ENCODE measurements at places on chromosomes 11 and 22.
A peak's percentile ranks its signal among the peaks of the same experiment; 100 is the strongest.

- no peak for DNase-seq
These were observed 5.3 kb downstream of the PHOX2A start for GRCh38 chr11:72238492-72239312.

DNA sequence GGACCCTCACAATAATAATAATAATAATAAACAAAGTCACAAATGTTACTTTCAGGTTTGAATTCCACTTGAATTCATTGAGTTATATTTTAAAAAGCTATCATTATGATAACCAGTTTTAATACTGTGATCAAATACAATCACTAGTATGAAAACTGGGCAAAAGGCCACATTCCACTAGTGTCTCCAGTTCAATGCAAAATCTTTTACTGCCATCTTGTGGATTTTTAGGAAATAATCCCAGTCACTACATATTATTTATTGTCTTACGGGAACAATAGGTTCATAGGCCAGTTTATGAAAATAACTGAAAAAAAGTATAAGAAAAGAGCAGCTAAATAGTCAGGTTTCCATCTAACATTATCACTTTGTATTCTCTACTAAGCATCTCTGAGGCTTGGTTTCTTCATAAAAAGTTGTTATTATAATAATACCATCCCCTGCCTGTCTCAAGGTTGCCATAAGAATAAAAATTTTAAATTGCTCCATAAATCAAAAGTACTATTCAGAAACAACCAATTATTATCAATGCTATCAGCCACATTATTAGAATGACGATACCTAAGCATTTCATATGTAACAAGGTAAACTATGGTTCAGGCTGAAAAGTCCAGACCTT is 533.9 kb upstream of the CCDC90B start:
- peak; percentile 9 for DNase-seq

DNA sequence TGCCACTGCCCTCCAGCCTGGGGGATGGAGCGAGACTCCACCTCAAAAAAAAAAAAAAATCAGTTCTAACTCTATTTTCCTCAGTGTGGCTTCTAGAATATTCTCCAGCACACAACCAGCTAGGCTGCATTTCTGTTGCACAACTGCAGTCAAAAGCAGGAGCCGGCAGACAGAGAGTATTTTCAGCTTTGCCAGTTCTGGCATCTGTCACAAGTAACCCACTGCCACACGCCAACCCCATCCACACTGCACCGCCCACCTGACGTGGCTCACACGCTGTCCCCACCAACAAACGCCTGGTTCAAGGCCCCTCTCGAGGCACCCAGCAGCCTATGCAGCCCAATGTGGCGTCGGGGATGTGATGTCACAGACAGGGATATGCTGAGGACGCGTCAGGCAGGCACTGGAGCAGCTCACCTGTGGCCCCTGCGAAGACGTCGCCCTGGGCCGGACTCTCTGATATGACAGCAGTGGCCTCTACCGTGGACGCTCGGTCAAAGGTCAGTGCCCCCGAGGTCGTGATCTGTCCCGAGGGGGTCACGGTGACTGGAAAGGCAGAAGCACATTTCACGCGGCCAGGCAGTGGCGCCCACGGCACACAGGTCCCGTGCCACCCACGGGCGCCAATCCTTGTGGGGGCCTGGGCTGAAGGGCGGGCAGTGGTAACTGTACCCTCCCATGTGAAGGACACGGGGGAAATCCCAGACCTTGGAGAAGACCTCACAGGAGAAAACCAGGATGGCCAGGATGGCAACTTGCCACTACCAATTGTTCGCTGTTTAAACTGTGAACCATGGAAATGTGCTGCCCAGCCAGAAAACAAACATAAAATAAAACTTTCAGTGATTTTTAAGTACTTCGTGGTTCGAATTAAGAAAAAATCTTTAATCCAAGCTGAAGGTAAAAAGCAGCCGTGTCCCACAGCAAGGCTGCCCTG is 15.5 kb downstream of the DEAF1 start:
- DNase-seq: no peak

- no peak for DNase-seq
These were observed 848 bp upstream of the TRPC6 start for GRCh38 chr11:101584655-101585054.

DNA sequence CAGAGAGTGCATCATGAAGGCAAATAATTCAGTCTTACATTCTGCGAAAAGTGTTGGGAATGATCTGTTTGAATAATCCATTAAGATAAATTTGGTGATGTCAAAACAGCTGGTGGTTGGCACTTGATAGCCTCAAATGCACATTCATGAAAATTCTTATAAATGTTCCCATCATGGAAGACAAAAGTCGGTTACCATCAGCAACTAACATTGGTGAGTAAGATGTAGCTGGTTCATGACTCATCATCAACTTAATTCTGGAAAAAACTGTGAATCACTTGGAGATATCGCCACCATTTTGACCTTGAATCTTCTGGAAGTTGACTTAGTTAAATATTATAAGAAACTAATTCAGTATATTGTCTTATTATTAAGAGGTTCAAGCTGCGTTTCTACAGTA is 11.2 kb downstream of the CRYBB1 start:
- DNase-seq: no peak

DNA sequence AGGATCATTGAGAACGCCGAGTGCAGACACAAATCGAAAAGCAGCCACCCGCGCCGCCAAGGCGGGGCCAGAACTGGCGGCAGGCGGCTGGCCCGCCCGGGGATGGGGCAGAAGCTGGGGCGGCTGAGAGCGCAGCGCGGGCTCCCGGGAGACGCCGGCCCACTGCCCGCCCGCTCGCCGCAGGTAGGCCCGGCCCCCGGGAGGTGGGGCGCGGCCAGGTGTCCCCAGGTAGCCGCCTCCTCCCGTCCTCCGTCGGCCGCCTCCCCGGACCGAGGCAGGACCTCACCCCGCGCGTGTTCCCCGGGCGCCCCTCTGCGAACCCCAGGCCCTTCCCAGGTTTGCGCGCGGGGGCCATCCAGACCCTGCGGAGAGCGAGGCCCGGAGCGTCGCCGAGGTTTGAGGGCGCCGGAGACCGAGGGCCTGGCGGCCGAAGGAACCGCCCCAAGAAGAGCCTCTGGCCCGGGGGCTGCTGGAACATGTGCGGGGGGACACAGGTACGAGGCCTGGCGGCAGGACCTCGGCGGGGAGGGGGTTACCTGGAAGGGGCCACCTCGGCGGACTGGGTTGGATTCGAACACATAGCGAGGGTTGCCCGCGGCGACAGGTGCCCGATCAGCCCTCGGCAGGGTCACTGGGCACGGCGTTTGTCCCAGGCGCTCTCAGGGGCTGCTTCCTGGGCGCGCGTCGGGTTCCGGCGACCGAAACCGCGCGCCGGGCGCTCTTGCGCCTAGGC is at the start of gene PRRG4:
PRRG4 (plus strand) TSS at position 248 of the 733 bp plus-strand sequence. CDS start 603 bp downstream, outside the sequence.
- DNase-seq: peak; percentile 70

DNA sequence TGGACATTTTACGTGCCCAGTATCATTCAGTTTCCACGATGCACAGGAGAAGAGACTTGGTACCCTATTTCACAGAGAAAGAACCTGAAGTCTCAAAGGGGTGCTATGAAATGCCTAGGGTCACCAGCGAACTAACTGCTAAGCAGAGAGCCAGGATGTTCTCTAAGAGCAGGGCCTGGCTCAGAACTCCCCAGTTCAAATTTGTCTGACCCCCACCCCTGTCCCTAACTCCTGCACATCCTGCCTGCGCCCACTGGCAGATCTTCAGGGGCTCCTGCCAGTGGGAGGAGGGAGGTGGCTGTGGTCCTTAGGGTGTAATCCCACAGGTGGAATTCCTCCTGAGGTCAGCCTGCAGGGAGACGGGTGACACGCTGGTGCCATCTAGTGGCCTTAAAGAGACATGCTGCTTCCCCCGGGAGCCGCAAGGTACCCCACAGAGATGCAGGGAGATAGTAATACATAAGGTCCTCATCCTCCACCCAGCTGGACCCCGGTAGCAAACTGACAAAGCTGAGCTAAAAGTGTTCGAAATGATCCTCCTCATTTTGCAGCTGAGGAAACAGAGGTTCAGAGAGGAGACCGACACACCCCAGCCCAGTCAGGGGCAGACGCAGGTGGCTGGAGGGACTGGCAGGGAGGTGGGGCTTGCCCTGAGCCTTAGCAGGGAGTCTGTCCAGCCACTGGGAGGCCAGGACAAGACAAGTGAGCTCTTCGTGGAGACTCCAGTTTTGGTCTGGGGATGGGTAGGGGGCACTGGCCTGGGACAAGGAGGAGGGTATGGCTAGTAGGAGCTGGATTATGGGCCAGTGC is 34.1 kb downstream of the MB start:
- DNase-seq: peak; percentile 74

DNA sequence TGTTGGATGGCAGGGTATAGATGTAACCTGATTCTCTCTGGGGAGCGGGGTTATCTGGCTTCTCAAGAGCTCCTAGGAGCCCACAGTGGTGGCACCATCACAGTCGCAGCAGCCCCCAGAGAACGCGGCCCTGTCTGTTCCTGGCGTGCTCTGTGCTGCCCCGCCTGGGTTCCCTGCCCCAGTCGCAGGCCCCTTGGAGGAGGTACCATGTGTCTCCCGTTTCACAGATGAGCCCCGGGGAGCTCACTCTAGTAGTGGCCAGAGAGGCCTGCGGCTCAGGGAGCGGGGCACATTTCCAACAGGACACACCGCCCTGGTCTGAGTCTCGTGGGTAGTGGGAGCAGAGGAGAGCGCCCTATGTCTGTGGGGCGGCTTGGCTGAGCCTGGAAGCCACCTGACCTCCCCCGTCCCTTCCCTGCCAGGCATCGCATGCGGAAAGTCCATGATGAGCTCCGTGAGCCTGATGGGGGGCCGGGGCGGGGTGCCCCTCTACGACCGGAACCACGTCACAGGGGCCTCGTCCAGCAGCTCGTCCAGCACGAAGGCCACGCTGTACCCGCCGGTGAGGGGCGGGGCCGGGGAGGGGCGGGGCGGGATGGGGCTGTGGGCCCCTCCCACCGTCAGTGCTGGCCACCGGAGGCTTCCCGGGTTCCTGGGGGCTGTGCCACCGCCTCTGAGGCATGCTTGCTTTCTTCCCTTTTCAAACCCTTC is 21.0 kb upstream of the PPP6R3 start:
- no peak for DNase-seq

DNA sequence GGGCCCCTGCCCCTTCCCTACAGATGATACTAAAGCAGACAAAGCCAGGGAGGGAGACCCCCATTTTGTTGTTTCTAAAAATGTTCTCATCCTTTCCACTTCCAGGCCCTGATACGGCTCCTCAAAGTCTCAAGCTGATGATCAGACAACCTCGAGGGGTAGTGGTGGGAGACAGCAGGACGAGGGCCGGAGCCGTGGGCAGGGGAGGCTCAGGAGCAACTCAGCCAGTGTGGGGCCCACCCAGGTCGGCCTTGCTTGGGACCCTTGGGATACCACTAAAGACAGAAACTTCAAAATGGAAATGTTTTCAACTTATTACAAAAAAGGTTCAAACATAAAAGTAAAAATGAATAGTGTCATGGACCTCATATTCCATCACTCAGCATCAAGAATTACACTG is 15.2 kb upstream of the VPS37C start:
- no peak for DNase-seq

GRCh38 chr22:40147388-40148176 is 30.1 kb upstream of the TNRC6B start:
- no peak for DNase-seq

- DNase-seq: no peak
These were observed 9.3 kb downstream of the CELSR1 start for GRCh38 chr22:46528121-46528610.

DNA sequence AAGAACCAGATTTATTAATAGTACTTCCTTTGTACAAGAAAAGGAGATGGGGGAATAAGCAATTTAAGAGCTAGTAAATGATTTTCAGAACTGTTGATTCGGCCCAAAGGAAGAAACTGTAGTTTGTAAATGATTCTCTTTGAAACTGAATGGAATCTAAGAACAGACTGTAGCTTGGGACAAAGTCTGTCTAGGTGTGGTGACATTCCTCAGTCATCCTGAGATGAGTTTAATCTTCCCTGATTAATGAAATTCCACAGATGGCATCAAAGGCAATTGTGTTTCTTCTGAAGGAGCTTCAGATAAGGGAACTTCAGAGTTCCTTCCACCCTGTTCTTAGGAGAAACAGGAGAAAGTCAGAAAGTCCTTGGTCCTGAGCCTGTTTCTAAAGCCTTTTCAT is 2095.9 kb downstream of the LRRC4C start:
- DNase-seq: no peak

DNA sequence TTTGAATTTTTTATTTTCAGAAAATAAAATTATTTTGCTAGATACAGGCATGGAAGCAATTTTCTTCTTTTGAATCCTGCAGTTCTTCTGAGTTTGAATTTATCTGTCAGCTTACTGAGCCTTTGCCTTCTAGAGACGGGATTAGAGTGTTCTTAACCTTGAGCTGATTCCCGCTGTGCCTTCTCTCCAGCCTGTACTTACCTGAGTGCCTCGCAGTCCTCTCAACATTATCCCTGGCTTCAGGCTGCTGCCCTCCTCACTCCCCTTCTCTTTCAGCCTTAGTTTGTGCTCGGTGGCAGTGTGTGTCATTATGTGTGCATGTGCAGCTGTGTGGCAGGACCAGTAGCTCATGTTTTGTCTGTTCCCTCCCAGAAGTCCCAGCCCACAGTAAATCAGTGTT is 24.3 kb downstream of the OSBP2 start:
- no peak for DNase-seq

DNA sequence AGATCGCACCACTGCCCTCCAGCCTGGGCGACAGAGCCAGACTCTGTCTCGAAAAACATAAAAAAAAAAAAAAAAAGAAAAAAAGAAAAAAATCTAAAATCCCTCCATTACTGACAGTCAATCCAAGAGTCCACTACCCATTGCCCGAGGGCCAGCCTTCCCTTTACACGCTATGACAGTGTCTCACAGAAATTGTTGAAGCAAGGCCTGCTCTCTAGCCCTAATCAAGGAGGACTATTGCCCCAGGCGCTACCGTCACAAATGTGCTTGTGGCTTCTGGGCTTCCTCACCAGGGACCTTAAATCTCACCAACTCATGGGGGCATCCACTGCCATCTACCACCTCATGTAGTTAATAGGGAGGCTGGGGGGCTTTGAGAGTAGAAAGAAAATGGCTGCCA is 49.9 kb downstream of the UBASH3B start:
- DNase-seq: no peak

- DNase-seq: no peak
These were observed 2.4 kb downstream of the RNF121 start for GRCh38 chr11:71931245-71931602.

GRCh38 chr11:6566704-6567370 is 36.6 kb downstream of the RRP8 start:
- no peak for DNase-seq

GRCh38 chr11:66313321-66314185 is 3.3 kb downstream of the CD248 start:
- DNase-seq: no peak

GRCh38 chr11:9664276-9665171 is 647 bp downstream of the SWAP70 start:
- DNase-seq: peak; percentile 53

DNA sequence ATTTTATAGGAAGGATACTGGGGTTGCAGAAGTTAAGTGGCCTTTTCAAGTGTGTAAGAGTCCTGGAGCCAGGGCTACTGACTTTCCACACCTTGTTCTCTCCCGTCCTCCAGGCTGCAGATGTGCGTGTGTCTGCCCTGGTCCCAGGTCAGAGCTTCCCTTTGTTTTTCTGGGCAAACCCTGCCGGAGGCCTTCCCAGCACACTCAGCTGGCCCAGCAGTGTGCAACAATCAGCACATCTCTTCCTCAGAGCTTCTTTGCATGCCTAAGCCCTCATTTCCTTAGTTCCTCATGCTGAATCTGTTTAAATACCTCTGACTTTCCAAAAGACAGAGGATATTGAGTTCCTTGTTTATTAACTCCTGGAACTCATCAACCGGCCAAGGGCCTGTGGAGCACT is 80.6 kb downstream of the KCNJ1 start:
- DNase-seq: no peak

- DNase-seq: no peak
These were observed 100.6 kb downstream of the WNT7B start for GRCh38 chr22:45876136-45877035.
